WTC11 (cell line): ENCODE measurements at places on chromosomes 16 and 17. TPM values are rescaled to one million over a fixed set of nuclear protein-coding genes. Genes with fewer than 3 reads are reported as not detected.

DNA sequence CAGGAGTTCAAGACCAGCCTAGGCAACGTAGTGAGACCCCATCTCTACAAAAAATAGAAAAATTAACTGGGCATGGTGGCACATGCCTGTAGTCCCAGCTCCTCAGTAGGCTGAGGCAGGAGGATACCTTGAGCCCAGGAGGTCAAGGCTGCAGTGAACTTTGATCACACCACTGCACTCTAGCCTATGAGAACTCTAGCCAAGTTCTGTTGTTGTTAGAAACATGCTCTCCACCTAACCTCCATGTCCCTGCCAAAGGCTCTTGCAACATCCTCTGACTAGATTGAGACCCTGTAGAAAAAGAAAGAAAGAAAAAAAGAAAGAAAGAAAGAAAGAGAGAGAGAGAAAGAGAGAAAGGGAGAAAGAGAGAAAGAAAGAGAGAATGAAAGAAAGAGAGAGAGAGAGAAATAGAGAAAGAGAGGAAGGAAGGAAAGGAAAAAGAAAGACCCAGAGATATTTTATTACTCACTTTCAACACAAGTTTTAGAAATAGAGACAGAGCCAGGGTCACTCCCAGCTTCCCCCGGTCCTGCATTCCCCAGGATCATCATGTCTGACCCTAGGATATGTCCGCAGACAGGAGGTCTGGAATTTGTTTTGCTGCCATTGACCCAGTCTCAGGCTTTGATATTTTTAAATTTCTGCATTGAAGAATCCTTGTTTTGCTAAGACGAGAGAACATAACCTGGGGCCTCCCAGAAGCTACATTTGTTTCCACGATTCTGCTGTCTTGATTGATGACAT is 376.5 kb upstream of the CDH5 start:
- H3K27ac ChIP-seq = no peak overlapping the region
- H3K36me3 ChIP-seq = peaks cover 18% of the 10 kb centered on the region
- no peak overlapping the region for H3K4me3 ChIP-seq
- no peak for DNase-seq
- H3K27me3 ChIP-seq = no peaks in the 10 kb centered on the region
- H3K4me1 ChIP-seq = no peaks in the 10 kb centered on the region

GRCh38 chr17:17937201-17937853 is 34.9 kb downstream of the TOM1L2 start:
- no peak for DNase-seq
- H3K36me3 ChIP-seq = no peaks in the 10 kb centered on the region
- H3K27ac ChIP-seq = no peak overlapping the region
- H3K27me3 ChIP-seq = no peaks in the 10 kb centered on the region; the same call in 1 of the 2 replicates
- H3K4me3 ChIP-seq = no peak overlapping the region

BCL6B gene
- total RNA-seq = 11.4 to 13.5 TPM (median 12.3 TPM) in 3 replicates

CCDC182 gene
- total RNA-seq = not detected in 3 replicates

C16orf92 gene
- not detected in 3 replicates for total RNA-seq

TMEM106A gene
- total RNA-seq = 3.8 to 4.4 TPM (median 4.2 TPM) in 3 replicates

- no peak overlapping the region; the same call in 1 of the 2 replicates for H3K27ac ChIP-seq
- no peak overlapping the region for H3K4me3 ChIP-seq
- DNase-seq = no peak
- H3K4me1 ChIP-seq = peaks cover 20% of the 10 kb centered on the region
Observed at GRCh38 chr16:64153718-64154117, 968.1 kb downstream of the CDH11 start.

GRCh38 chr16:87583453-87584131 is 18.7 kb upstream of the JPH3 start:
- H3K4me3 ChIP-seq = no peak overlapping the region
- H3K36me3 ChIP-seq = no peaks in the 10 kb centered on the region
- no peak for DNase-seq
- 0 out of 2 replicates have a peak overlapping the region, but pooled peaks have one; percentile 42 for H3K27ac ChIP-seq
- H3K27me3 ChIP-seq = no peaks in the 10 kb centered on the region

- peak overlapping the region; percentile 21 for H3K4me3 ChIP-seq
- no peaks in the 10 kb centered on the region for H3K36me3 ChIP-seq
Observed at GRCh38 chr17:48002916-48003416, 32.1 kb downstream of the CDK5RAP3 start.

DNA sequence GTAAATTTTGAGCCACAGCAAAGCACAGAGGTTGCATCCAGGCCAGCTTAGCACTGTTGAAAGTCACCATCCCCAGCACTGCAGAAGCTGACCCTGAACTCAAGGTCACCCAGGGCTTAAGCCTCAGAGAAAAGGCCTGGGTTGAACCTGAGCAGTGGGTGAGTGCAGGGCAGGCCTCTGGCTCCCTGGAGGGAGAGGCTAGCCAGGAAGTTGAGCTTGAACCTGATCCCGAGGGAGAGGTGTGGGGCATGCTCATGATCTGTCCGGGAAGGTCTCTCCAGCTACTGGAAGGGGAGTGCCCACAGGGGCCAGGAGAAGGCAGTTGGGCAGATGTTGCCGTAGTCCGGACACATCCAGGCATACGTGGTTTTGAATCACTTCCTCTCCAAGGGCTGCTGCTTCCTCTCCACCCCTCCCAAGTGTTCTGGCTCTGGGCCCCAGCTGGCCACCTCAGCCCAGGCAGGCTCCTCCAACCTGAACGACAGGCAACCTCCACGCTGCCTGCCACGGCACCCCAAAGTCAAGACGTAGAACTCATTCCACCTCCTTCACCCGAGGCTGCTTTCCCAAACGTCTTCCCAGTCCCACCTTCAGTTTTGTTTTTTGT is 18.4 kb downstream of the CARHSP1 start:
- peak; percentile 11 for DNase-seq

DNA sequence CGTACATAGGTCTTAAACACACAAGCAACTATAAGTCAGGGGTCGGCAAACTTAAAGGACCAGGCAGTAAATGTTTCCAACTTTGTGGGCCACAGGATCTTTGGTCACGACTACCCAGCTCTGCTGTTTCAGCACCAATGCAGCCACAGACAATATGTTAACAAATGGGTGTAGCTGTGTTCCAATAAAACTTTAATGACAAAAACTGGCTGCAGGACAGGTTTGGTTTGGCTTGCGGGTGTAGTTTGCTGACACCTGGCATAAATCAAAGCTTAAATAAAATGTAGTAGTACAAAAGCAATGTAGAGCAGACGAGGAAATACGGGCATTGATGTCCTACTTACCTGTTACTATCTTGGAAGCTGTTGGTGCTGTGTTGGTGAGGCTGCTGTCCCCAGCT is 84.7 kb downstream of the SLC5A11 start:
- no peak overlapping the region for H3K27ac ChIP-seq
- H3K27me3 ChIP-seq = no peaks in the 10 kb centered on the region
- no peaks in the 10 kb centered on the region for H3K4me1 ChIP-seq
- DNase-seq = no peak

DNA sequence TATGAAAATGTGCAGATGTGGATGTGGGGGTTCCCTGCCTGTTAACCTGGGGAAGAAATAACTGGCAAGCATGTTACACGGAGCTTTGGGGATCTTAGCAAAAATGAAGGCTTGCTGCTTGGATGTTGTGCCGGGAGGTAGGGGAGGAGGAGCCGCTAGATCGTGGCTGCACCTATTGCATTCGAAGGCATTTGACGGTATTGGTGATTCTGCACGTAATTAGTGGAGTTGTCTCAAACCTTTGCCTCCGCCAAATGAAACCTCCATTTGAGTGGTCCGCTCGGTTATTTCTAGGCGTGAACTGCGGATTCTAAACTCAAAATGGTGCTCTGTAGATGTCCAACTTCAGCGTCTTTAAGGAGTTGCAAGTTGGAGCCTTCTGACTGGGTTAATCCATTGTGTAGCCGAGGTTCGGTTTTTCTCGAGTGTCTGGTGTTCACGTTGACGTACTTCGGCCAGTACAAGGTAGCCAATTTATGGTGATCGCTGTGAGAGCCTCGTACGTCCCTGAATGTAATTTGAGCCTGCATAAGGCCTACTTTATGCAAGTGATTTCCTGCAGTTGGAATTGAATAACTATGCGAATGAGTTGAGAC is 1.5 kb downstream of the TNRC6C start:
- peaks cover 26% of the 10 kb centered on the region for H3K27me3 ChIP-seq
- DNase-seq = no peak
- no peaks in the 10 kb centered on the region for H3K36me3 ChIP-seq

HSD17B2 gene
- 0.16 to 0.55 TPM (median 0.23 TPM) in 3 replicates for total RNA-seq

PLLP gene
- 2.8 to 3.4 TPM (median 3.2 TPM) in 3 replicates for total RNA-seq

APOBR gene
- total RNA-seq = 0.09 to 0.11 TPM in 2 of 3 replicates, not detected in the other

DNA sequence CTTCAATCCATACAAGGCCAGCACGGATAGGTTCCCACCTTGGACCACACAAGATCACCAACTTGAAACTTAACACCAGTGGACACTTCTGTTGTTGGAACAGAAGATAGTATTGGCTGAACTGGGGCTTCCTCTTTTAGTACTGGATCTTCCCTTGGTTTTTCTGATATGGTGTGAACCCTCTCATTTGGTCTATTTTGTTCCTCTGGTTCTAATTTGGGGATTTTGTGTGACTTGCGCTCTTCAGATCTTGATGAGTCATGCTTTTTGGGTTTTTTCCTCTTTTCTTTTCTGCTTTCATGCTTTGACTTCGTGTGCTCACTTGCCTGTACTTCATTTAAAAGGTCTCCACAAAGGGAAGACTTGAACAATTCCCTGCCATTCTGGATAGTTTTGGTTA is 39.0 kb downstream of the SOST start:
- peaks cover 35% of the 10 kb centered on the region for H3K4me1 ChIP-seq
- no peaks in the 10 kb centered on the region for H3K36me3 ChIP-seq
- peak overlapping the region; percentile 81 for H3K4me3 ChIP-seq
- no peak overlapping the region for H3K27ac ChIP-seq
- no peak for DNase-seq
- H3K27me3 ChIP-seq = peaks cover 40% of the 10 kb centered on the region

DNA sequence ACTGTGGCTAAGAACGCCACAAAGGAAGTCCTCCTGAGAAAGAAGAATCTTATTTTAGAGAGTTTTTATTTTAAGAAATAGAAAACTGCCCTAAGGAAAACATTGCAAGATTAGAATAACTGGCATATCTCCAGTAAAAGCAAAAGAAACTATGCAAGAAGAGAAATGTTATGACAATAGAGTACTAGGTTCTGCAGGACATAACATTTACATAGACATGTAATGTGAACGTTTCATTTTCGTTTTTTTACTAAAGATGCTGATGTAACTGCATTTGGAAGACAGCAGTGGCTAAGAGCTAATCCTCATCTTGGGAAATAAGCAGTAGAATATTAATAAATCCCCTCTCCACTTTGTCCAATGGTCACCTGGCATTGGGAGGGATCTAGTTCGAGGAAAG is 7.8 kb upstream of the ASGR2 start:
- H3K4me1 ChIP-seq = 0 out of 2 replicates have a peak, but pooled peaks cover 8% of the 10 kb centered on the region
- no peaks in the 10 kb centered on the region for H3K36me3 ChIP-seq
- DNase-seq = no peak
- peaks cover 27% of the 10 kb centered on the region for H3K27me3 ChIP-seq
- no peak overlapping the region for H3K27ac ChIP-seq
- no peak overlapping the region for H3K4me3 ChIP-seq

VTN gene
- total RNA-seq = 0.82 to 1.6 TPM (median 1.3 TPM) in 3 replicates

SCRN2 gene
- 50.8 to 54.1 TPM (median 51.6 TPM) in 3 replicates for total RNA-seq

DNA sequence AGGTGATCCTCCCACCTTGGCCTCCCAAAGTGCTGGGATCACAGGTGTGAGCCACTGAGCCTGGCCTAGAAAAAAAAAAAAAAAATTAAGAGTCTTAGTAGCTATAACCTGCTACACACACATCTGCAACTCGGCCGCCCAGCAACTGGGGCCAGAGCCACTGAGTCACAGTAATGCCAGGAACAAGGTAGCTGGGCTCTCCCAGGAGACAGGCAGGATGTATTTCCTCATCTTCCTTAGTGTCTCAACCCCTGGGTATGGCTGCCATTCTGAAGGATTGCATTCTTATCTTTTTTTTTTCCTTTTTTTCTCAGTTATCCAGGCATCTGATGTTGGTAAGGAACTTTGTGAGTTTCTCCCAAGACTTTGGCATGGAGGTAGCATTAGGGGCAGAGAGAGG is 7.1 kb upstream of the PSMD3 start:
- peaks cover 32% of the 10 kb centered on the region for H3K27me3 ChIP-seq
- no peak overlapping the region for H3K27ac ChIP-seq
- no peaks in the 10 kb centered on the region for H3K36me3 ChIP-seq
- no peak for DNase-seq

GRCh38 chr16:70662991-70663523 is 16.7 kb downstream of the IL34 start:
- H3K27me3 ChIP-seq = no peaks in the 10 kb centered on the region
- no peak overlapping the region for H3K27ac ChIP-seq
- peaks cover 13% of the 10 kb centered on the region for H3K4me1 ChIP-seq
- DNase-seq = no peak
- peaks cover 19% of the 10 kb centered on the region for H3K36me3 ChIP-seq
- no peak overlapping the region for H3K4me3 ChIP-seq

DNA sequence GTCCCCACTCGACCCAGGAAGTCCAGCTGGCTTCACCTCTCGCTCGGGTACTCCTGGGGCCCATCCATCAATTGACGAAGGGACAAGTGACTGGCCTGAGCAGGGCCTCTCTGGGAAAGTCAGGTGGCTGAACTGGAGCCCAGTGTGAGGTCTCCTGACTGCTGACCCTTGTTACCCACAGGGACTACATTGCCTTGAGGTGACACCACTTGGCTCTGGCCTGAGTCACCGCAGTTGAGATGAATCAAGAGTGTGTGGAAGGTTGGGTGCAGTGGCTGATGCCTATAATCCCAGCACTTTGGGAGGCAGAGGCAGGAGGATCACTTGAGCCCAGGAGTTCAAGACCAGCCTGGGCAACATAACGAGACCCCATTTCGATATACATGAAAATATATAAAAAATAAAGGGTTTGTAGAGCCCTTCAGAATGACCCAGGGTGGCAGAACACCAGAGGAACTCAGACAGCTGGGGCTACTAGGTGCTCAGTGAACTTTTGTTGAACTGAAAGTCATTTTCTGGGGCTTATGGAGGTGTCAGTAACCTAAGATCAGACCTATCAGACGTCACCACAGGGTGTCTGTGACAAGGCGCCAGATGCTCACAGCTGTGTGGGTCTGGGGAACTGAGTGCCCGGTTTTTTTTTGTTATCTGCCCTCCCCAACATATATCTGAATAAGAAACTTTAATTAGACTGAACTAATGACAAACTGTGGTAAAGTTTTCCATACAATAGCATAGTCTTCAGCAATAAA is 14.8 kb upstream of the ZFP90 start:
- H3K36me3 ChIP-seq = no peaks in the 10 kb centered on the region
- no peak overlapping the region for H3K4me3 ChIP-seq

ODAD4 gene
- total RNA-seq = 1.2 to 2.1 TPM (median 1.9 TPM) in 3 replicates

DNA sequence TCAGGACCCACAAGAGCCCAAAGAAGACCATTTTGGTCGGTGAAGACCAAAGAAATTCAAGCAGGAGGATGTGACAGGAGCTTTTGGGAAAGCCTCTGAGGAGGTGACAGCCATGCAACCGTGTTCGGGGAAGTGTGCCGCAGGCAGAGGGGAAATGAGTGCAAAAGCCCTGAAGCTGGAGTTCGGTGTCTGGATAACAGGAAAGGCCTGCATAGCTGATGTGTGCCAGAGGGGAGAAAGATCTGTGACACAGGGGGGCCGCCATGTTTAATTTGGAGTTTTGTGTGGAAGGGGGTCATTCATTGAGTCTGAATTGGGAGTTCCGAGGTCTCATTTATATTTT is 870 bp upstream of the ZC3H7A start:
- peaks cover 35% of the 10 kb centered on the region for H3K4me1 ChIP-seq
- H3K4me3 ChIP-seq = peak overlapping the region; percentile 86
- H3K27ac ChIP-seq = peak overlapping the region; percentile 96
- no peak for DNase-seq
